Thoracic aorta (tissue), 2 donors: ENCODE measurements at places on chromosomes 7 and 10. TPM values are rescaled to one million over a fixed set of nuclear protein-coding genes. Genes with fewer than 3 reads are reported as not detected.

DNA sequence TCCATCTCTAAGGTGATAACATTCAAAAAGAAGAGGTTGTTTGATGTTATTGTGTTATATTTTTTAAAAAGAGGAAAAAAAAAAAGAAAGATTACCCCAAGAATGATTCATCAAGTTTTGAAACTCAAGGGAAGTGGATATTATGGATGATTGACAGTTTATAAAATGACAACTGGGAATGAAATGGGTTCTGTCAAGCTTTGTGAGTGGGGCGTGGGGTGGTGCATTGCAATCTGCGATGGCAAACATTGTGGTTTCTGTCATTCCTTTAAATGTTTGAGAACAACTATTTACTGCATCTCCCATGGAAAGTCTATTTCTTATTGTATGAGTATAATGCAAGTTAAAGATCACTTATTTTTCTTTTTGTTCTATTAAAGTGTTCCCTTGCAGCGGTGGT, 297.0 kb downstream of the CCDC3 start:
- peaks cover 40% of the 10 kb centered on the region for H3K4me1 ChIP-seq
- H3K4me3 ChIP-seq = no peak overlapping the region
- no peak overlapping the region for H3K27ac ChIP-seq

EBLN1 gene
- total RNA-seq = not detected

DNA sequence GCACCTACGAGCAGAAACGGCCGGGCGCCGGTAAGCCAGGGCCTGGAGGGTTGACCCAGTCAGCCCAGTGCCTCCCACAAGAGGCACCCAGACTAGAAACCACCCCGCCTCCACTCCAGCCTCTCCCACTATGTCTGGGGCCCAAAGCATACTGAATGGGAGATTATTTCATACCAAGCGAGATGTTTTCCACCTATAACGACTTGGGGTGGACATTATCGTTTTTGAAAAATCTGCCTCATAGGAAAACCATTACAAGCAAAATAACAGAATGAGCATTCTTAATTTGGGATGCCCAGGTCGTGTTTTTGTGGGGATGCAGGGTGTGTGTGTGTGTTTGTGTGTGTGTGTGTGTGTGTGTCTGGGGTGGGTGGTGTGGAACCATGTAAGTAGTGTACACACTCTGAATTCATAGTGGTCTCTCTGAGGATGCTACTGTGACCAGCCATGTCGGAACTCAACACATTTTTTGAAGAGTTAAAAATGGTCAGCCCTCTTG, 1.6 kb downstream of the HOXA6 start:
- no peak for DNase-seq
- no peak overlapping the region for H3K4me3 ChIP-seq
- peaks cover 46% of the 10 kb centered on the region for H3K4me1 ChIP-seq

GRCh38 chr10:29802171-29802570, 167.4 kb upstream of the SVIL start:
- H3K36me3 ChIP-seq = no peaks in the 10 kb centered on the region

GRCh38 chr7:50534690-50535290, 30.4 kb downstream of the DDC start:
- DNase-seq = no peak
- no peak overlapping the region for H3K4me3 ChIP-seq
- H3K27ac ChIP-seq = no peak overlapping the region
- H3K36me3 ChIP-seq = no peaks in the 10 kb centered on the region
- no peaks in the 10 kb centered on the region for H3K27me3 ChIP-seq
- no peaks in the 10 kb centered on the region for H3K4me1 ChIP-seq

DNA sequence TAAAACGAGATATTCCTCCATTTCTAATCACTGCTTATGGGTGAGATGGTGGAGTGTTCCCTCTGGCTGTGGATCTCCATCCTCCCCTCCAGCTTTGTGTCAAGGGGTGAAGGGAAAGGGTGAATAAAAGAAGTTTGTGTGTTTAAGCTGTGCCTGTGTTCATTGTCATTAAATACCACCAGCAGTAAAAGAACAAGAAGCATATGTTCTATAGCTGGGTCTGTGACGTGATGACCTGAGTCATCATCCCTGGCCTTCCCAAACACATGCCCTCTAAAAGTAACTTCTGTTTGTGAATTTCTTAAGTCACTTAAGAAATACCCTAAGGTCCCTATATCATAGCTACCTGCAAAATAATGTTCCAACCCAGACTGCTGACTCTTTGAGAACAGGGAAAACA, 104.9 kb downstream of the PPP1R17 start:
- no peaks in the 10 kb centered on the region for H3K27me3 ChIP-seq
- H3K4me1 ChIP-seq = no peaks in the 10 kb centered on the region
- no peaks in the 10 kb centered on the region for H3K36me3 ChIP-seq
- DNase-seq = no peak

GIMAP8 gene
- 5.8 TPM for total RNA-seq

AGK gene
- 27.8 TPM for total RNA-seq

DNA sequence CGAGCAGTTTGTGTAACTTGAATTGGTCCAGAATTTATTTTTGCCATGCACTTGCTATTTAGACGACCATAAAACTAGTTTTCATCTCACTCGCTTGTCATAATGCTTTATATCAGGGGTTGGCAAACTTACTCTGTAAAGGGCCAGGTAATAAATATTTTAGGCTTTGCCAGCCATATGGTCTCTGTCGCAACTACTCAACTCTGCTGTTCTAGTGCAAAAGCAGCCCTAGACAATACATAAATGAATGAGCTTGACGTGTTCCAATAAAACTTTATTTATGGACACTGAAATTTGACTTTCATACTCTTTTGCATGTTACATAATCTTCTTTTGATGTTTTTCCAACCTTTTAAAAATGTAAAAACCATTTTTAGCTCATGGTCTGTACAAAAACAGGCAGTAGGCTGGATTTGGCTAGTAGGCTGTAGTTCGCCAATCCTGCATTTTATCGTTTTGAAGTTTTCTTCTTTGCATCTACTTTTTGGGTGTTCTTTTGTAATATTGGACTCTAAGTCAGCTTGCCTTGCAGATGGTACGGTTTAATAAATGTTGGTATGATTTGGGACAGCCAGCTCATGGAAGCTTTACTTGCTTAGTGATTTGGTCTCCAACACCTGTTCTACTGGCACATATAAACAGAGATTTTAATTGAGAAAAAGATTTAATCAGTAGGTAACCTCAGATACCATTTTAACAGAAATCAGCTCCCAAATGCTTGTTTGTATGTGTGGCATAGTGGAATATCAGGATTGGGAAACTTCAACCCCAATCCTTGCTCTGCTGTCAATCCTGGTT, 25.6 kb downstream of the SND1 start:
- no peak for DNase-seq
- no peaks in the 10 kb centered on the region for H3K27me3 ChIP-seq
- peaks cover 12% of the 10 kb centered on the region for H3K4me1 ChIP-seq
- H3K36me3 ChIP-seq = no peaks in the 10 kb centered on the region

C10orf143 gene
- total RNA-seq = not detected

GRCh38 chr7:91343996-91344629, 79.9 kb downstream of the FZD1 start:
- no peak overlapping the region for H3K27ac ChIP-seq
- H3K27me3 ChIP-seq = no peaks in the 10 kb centered on the region
- no peak for DNase-seq
- no peaks in the 10 kb centered on the region for H3K36me3 ChIP-seq
- H3K4me1 ChIP-seq = peaks cover 40% of the 10 kb centered on the region

CCZ1B gene
- total RNA-seq = 76.2 TPM
